ENCODE measurements at places on chromosomes 2 and 18. TPM values are rescaled to one million over a fixed set of nuclear protein-coding genes. Genes with fewer than 3 reads are reported as not detected.

SULT1C3 gene
- not detected for total RNA-seq

GRCh38 chr18:62399781-62400308, 74.7 kb downstream of the TNFRSF11A start:
- no peak for DNase-seq

DNA sequence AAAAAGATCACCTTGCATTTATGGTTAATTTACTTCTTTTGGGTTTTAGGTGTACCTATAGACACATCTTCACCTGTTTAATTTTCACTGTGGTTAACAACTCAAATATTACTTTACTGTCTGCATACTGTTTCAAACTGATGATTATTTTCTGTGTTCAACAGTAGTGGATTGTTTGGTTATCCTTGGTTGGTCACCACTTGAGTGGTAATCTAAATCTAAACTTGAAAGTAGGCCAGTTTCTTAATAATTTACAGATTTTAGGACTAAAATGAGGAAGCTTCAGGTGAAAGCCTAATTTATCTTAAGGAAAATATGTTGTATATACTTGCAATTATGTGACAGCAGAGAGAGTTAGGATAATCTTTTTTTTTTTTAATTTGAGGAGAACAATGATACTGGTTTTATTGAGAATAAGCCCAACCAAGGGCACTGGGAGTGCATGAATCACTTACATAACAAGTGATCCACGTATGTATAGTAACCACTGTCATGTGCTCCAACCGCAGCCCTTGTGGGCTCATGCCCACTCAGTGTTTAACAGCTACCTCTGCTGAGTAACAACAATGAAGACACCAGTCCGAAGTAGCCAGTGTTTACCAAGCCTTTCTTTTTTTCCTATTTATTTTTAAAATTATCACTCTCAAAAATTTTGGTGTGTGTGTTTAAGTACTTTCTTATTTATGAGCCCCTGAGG, 31.0 kb upstream of the WDSUB1 start:
- no peak for DNase-seq

DNA sequence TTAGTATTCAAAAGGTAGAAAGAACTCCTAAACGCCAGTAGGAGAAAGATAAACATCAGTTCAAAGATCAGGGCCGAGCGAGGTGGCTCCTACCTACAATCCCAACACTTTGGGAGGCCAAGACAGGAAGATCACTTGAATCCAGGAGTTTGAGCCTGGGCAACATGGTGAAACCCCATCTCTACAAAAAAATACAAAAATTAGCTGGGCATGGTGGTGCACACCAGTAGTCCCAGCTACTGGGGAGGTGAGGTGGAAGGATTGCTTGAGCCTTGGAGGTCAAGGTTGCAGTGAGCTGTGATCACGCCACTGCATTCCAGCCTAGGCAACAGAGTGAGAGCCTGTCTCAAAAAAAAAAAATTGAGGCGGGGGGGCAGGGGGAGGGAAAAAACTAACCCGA, 40.6 kb downstream of the MBOAT2 start:
- DNase-seq, result no peak

LYPD1 gene
- 34.5 TPM for total RNA-seq

Data from fibroblast of villous mesenchyme (primary cell).